GM04504 (cell line): ENCODE measurements at places on chromosomes 1 and 21.

GRCh38 chr1:3107201-3107600 is 38.2 kb downstream of the PRDM16 start:
- DNase-seq: no peak

- no peak for DNase-seq
Measured at GRCh38 chr1:193281894-193282293, 95.5 kb upstream of the B3GALT2 start.

DNA sequence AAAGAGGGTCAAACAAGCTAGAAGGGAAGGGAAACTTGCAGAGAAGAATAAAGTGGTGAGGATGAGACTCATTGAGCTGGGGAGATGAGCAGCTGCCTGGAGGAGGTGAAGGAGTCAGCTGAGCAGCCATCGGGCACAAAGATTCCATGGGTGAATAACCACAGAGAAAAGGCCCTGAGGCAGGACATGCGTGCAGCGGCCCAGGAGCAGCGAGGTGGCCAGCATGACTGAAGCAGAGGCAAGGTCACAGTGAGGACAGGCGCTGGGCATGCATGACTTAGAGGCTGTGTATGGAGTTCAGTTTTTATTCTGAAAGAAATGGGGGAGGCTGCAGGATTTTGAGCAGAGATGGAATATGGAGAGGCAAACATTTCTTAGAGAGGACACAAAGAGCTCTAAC is 24.9 kb downstream of the OLFML2B start:
- no peak for DNase-seq

GRCh38 chr1:93180723-93181613 is at the start of gene CCDC18:
TSS of gene CCDC18 (plus strand) at chr1:93180724. CDS start at chr1:93183362, 2,638 bp downstream.
- DNase-seq: peak; percentile 4

DNA sequence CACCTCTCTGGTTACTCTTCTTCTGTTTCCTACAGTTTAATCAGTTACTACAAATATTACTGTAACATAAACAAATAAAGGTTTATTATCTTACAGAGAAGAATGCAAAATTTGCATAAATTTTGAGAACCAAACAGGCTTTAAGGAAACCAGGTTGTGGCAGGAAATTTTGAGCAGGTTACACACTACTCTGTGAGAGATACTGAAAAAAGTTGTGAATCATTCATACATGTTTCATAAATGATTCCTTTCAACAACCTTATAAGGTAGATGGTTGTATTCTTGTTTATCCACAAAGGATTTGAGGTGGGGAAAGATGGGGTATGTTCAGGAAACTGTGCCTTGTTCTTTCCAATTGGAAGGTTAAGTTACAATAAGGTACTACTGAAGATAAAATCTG is 58.6 kb downstream of the MAST2 start:
- DNase-seq: no peak

DNA sequence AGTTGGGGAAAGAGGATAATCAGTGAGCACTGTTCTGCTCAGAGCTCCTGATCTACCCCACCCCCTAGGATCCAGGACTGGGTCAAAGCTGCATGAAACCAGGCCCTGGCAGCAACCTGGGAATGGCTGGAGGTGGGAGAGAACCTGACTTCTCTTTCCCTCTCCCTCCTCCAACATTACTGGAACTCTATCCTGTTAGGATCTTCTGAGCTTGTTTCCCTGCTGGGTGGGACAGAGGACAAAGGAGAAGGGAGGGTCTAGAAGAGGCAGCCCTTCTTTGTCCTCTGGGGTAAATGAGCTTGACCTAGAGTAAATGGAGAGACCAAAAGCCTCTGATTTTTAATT is 42.7 kb downstream of the YARS1 start:
- DNase-seq: no peak

- peak; percentile 89 for DNase-seq
Measured at GRCh38 chr21:29342363-29342957, 43.7 kb downstream of the BACH1 start.

DNA sequence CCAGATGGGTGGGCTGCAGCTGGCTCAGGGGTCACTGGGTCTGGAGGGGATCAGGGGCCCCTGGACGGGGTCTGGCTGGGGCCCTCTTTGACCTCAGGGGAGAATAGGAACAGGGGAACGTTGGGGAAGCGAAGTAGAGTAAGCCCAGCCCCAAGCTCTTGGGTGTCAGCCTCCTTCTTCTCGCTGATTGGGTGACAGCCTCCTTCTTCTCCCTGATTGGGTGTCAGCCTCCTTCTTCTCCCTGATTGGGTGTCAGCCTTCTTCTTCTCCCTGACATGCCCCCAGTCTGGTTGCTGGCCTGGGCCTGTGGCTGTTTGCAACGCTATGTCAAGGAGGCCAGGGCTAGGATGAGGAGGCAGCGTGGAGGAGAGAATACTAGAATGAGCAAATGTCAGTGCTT is 76.7 kb upstream of the CASZ1 start:
- DNase-seq: no peak

GRCh38 chr1:211257826-211258225 is 1.3 kb upstream of the RCOR3 start:
- DNase-seq: no peak

DNA sequence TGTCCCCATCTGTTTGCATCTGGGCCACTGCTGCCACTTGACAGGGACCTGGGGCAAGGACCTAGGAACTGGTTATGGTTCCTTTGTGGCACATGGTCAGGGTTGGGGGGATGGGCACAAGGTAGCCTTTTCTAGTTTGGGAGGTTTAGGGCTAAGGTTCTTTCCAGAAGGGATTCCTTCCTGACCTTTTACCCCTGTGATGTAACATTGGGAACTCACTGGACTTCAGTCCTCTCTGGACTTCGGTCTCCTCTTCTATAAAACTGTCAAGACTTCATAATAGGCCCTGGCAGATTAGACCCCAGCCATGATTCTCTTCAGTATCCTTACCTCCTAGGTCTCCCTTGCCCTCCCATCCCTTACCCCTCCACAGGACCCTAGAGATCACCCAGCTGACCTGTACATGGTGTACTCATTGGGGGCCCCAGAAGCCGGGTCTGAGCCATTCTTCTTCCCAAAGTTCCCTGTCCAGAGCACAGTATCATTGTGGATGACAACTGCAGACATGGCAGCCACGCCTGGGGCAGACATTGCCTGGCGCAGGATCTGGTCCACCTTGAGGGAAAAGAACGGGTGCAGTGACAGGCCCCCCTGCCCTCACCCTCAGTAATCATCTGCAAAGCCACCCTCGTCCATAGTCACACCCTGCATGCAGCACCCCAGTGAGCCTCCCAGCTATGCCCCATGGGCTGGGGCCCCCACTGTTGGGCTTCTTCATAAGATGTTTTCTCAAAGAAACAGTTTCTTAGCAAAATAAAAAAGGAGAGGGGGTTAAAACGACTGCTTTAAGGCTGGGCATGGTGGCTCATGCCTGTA is 12.9 kb downstream of the LACTBL1 start:
- DNase-seq: no peak

GRCh38 chr1:167880580-167881021 is 33.3 kb downstream of the ADCY10 start:
- no peak for DNase-seq

DNA sequence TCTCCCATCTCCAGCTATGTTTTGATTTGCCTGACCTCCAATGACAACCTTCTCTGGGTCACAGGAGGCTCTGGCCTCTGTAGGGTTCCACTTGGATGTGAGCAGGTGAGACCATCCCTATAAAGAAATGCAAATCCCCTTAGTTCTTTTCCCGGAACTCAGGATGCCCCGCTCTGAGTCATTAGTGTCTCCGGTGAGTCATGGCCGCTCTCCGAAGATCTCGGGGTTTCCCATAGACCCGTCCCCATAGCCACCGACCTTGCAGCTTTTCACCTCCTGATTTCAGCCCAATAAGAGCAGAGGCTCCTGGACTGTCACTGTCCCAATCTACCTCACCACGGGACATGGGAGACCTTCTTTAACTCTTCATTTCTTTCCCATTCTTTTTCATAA is 98.2 kb downstream of the PGBD5 start:
- no peak for DNase-seq

DNA sequence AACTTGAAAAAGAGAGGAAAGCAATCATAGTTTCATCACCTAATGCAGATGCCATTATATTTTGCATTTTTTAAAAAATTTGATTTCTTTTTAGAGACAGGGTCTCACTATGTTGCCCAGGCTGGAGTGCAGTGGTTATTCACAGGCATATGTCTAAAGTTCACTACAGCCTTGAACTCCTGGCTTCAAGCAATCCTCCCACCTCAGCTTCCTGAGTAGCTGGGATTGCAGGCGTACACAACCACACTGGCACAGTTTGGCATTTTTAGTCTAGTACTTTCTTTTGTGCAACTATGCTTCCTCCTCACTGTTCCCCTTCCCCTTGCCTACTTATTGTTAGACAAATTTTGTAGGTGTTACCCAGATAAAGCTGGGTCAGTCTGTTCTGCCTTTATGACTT is 18.0 kb downstream of the RHOU start:
- DNase-seq: no peak

GRCh38 chr1:17909634-17910033 is 154.5 kb downstream of the ACTL8 start:
- peak; percentile 14 for DNase-seq

DNA sequence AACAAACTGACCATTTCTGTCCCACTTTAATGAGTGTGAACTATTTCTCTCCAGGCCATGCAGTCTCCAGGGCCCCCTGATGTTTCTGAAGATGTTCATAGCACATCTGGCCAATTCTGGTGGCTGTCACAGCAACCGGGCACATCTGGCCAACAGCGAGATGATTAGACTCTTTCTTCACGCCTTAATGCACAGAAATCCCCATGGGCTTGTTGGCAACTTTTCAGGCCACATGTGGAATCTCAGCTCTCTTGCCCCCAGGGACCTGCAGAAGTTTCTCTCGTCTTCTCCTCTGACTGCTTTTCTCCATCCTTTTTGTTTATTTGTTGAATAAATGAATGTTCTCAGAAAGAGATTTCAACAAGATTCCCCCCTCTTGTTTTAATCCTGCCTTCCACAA is 71.2 kb upstream of the HMGB4 start:
- DNase-seq: no peak

- DNase-seq: no peak
Measured at GRCh38 chr1:33819290-33819912, 44.5 kb upstream of the HMGB4 start.

- DNase-seq: no peak
Measured at GRCh38 chr1:223114871-223115270, 28.2 kb downstream of the TLR5 start.

- DNase-seq: peak; percentile 58
Measured at GRCh38 chr1:224770336-224770693, 154.2 kb downstream of the CNIH3 start.
